ENCODE measurements at places on chromosomes 6 and 20.
A peak's percentile ranks its signal among the peaks of the same experiment; 100 is the strongest.

- no peak for DNase-seq
These were observed 536.1 kb downstream of the MEI4 start for GRCh38 chr6:78188891-78189290.

- DNase-seq, result peak; percentile 34
These were observed 38.0 kb downstream of the PKHD1 start for GRCh38 chr6:52049252-52050050.

GRCh38 chr20:1920252-1920651 is 25.0 kb downstream of the SIRPA start:
- no peak for DNase-seq

- no peak for DNase-seq
These were observed 1106.4 kb upstream of the CITED2 start for GRCh38 chr6:140480852-140481251.
